ENCODE measurements at places on chromosomes 7 and 10.

DNA sequence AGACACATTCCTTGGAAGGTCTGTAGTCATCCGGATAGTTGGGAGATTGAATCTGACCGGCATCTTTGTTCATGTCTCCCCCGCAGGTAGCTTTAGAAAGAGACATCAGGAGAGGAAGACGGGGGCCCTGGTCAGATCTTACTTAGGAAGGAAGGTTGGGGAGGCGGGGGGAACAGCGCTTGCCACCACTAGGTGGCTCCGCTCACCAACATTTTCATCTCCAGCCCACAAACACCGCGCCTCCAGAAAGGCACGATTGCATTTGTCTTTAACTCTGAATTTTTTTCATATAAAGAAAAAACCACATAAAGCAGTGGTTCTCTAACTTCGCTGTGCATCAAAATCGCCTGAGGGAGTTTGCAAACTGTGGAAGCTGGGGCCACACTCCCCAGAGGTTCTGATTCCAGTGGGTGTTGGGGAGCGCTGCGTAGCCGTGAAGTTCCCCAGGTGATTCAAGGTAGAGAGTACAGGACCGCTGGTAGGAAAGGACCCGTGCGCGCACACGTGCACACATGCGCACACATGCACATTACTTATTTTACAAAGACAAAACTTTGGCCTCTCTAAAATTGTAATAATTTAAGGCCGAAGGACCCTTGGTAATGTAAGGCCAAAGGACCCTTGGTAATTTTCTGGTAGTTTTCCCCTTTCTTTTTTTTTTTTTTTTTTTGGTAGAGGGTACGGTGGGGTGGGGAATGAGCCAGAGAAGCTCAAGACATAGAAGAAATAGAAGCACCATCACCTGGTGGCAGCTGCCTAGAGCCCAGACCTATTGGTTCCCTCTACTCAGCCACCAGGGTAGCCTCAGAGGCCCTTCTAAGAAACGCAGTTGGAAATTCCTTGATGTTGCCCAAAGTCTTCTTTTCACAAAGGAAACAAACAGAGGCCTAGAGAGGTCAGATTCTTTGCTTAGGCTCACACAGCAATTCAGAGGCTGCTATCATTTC is 37.4 kb upstream of the OPALIN start:
- no peaks in the 10 kb centered on the region for H3K4me1 ChIP-seq
- H3K4me3 ChIP-seq: no peak overlapping the region
- no peak overlapping the region for H3K27ac ChIP-seq
- no peaks in the 10 kb centered on the region for H3K36me3 ChIP-seq

GRCh38 chr10:129057856-129058663 is 409.0 kb upstream of the MGMT start:
- no peaks in the 10 kb centered on the region for H3K36me3 ChIP-seq
- H3K4me3 ChIP-seq: no peak overlapping the region
- peaks cover 17% of the 10 kb centered on the region for H3K27me3 ChIP-seq
- peak; percentile 59 for DNase-seq

- no peak overlapping the region for H3K4me3 ChIP-seq
- no peaks in the 10 kb centered on the region for H3K27me3 ChIP-seq
- no peak for DNase-seq
- H3K36me3 ChIP-seq: no peaks in the 10 kb centered on the region
These were observed 341.6 kb downstream of the ABCA13 start for GRCh38 chr7:48512892-48513291.

- no peaks in the 10 kb centered on the region for H3K4me1 ChIP-seq
- no peak overlapping the region for H3K4me3 ChIP-seq
- H3K27ac ChIP-seq: no peak overlapping the region
- no peaks in the 10 kb centered on the region for H3K36me3 ChIP-seq
- DNase-seq: no peak
- H3K27me3 ChIP-seq: no peaks in the 10 kb centered on the region
These were observed 76.4 kb downstream of the DOCK4 start for GRCh38 chr7:112129655-112130323.

DNA sequence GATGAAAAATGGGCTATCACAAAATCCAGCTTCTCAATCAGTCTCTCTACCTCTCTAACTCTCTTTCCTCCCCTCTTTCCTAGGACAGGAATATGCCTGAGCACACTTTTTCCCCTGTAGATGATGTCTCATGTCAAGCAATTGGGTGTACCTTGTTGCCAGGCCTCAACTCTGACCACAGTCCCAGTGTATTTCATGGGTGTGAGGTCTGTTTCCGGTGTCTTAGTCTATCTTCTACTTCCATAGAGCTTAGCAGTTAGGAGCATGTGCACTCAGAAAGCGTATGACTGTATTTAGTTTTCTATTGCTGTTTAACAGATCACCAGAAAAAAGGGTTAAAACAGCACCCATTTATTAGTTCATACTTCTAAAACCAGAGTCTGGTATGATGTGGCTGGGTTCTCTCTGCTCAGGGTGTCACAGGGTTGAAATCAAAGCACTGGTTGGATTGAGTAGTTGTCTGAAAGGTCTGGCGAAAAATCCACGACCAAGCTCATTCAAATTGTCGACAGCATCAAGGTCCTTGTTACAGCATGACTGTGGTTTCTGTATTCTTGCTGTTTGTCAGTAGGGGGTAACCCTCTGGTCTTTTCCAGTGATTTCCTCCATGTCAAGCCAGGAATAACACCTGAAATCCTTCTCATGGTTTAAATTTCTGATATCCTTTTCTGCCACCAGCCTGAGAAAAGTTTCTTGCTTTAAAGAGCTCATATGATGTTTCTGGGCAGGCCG is 130.0 kb downstream of the THSD7A start:
- H3K4me3 ChIP-seq: no peak overlapping the region
- no peaks in the 10 kb centered on the region for H3K4me1 ChIP-seq
- H3K36me3 ChIP-seq: no peaks in the 10 kb centered on the region
- H3K27ac ChIP-seq: no peak overlapping the region
- no peak for DNase-seq

GRCh38 chr10:71687077-71687476 is 32.5 kb downstream of the C10orf105 start:
- DNase-seq: no peak
- no peaks in the 10 kb centered on the region for H3K36me3 ChIP-seq
- peaks cover 7% of the 10 kb centered on the region for H3K4me1 ChIP-seq
- no peak overlapping the region for H3K4me3 ChIP-seq
- H3K27ac ChIP-seq: no peak overlapping the region

- H3K27me3 ChIP-seq: no peaks in the 10 kb centered on the region
- H3K27ac ChIP-seq: no peak overlapping the region
- DNase-seq: peak; percentile 10
- no peaks in the 10 kb centered on the region for H3K36me3 ChIP-seq
- no peaks in the 10 kb centered on the region for H3K4me1 ChIP-seq
These were observed 63.3 kb downstream of the MRC1 start for GRCh38 chr10:17872191-17873091.

- H3K27ac ChIP-seq: peak overlapping the region; percentile 89
- peak overlapping the region; percentile 94 for H3K4me3 ChIP-seq
- no peaks in the 10 kb centered on the region for H3K27me3 ChIP-seq
- H3K36me3 ChIP-seq: no peaks in the 10 kb centered on the region
These were observed 2.4 kb downstream of the FAS start for GRCh38 chr10:88992921-88993524.

DNA sequence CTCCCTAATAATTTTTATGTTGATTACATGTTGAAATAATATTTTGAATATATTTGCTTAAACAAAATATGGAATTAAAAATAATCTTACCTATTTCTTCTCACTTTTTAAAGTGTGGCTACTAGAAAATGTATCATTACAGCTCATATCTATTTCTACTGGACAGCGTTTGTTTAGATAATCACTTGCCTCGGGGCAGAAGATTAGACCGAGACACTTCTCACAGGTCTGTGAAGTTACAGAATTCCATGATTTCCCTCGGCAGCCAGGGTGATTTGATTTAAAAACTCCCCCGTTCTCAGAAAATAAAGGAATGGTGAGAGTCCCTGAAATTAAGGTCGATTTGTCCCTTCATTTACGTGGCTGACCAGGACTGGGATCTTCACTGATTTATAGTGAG is 162.5 kb downstream of the DGKI start:
- H3K27me3 ChIP-seq: no peaks in the 10 kb centered on the region
- DNase-seq: no peak
- no peak overlapping the region for H3K27ac ChIP-seq
- H3K36me3 ChIP-seq: no peaks in the 10 kb centered on the region
- H3K4me1 ChIP-seq: no peaks in the 10 kb centered on the region
- no peak overlapping the region for H3K4me3 ChIP-seq

DNA sequence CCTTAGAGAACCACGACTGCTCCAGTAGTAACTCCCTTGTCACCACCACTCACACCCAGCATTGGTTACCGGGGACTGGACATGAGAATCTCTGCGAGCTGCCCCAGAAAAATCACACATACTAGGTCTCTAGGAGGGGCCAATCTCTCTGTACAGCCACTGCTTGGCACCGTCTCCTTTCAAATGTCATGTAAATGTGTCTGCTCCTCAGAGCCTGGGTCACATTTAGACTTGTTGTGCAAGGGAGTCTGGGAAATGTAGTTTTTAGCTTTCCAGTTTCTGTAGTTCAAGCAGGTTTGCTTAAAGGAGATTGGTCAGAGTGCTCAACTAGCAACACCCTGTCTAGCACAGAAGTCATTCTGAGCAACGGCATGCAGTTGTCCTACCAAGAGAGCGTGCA is 60.0 kb downstream of the CHN2 start:
- no peaks in the 10 kb centered on the region for H3K27me3 ChIP-seq
- H3K27ac ChIP-seq: no peak overlapping the region
- H3K4me3 ChIP-seq: no peak overlapping the region
- H3K36me3 ChIP-seq: no peaks in the 10 kb centered on the region

DNA sequence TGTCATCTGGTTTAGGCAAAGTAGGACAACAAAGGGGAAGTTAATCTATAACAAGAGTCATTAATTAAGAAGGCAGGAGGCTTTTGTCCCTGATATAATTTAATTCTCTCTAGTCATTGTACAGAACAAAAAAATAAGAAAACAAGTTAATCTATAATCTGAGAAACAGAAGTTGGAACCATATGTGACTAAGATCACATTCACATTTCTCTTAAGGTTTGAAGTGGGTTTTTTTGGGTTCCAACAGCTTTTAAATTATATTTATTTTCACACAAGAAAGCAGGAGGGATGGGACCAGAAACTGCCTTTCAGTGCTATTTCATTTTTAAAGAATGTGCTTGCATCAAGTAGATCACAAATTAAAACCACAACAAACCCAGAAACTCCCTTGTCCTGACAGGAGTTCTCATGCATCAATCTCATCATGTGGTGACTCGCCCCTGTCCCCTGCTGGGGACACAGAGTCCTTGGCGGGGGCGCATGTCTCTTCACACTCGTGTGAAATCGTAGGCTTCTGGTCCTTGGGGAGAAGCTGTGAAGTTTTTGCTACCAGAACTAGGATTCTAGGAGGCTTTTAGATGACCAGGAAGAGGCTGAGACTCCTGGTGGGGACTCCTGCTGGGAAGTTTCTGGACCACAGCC is 10.1 kb upstream of the OPN4 start:
- no peaks in the 10 kb centered on the region for H3K4me1 ChIP-seq
- H3K27me3 ChIP-seq: no peaks in the 10 kb centered on the region
- no peak for DNase-seq
- H3K4me3 ChIP-seq: no peak overlapping the region
- no peak overlapping the region for H3K27ac ChIP-seq

- no peak overlapping the region for H3K4me3 ChIP-seq
- H3K4me1 ChIP-seq: peaks cover 8% of the 10 kb centered on the region
- no peaks in the 10 kb centered on the region for H3K27me3 ChIP-seq
- H3K27ac ChIP-seq: no peak overlapping the region
- DNase-seq: no peak
- peaks cover 81% of the 10 kb centered on the region for H3K36me3 ChIP-seq
These were observed 6.0 kb downstream of the SSBP1 start for GRCh38 chr7:141744131-141744530.

DNA sequence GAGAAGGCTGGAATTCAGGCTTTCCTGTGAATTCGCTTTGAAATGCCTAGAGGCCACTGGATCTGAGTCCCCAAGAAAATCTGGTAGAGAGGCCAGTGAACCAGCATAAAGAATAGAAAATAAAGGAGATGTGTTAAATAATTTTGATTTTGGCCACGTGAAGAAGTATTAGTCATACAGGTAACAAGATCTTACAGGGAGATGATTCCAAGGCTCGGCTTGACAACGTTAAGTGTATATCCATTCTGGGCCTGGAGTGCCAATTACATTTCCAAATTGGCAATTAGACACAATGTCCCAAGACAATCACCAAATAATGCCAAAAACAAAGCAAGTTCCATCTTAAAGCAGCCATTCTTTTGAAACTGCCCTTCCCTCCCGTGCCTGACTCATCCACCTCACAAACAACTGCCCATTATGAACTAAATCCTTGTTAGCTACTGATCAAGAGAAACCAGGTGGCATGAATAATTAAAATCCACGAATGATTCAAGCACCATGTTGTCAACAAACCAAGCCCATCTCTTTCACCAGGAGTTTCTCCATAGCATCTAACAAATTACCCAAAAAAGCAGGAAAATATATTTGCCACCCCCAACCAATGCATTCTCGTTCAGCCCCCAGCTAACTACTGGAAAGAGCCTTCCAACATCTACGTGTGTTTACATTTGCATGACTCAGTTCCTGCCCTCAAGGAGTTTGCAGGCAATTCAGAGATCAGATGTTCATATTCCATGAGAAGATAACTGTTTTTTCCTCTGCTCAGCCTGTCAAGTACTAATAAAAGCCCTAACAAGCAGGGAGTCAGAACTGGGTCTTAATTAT is 8.5 kb downstream of the KCNMA1 start:
- H3K4me3 ChIP-seq: no peak overlapping the region
- no peaks in the 10 kb centered on the region for H3K27me3 ChIP-seq
- no peaks in the 10 kb centered on the region for H3K36me3 ChIP-seq
- no peak for DNase-seq
- no peak overlapping the region for H3K27ac ChIP-seq

- no peak for DNase-seq
- no peaks in the 10 kb centered on the region for H3K27me3 ChIP-seq
- peaks cover 3% of the 10 kb centered on the region for H3K36me3 ChIP-seq
- no peak overlapping the region for H3K4me3 ChIP-seq
- H3K27ac ChIP-seq: no peak overlapping the region
These were observed 11.1 kb upstream of the MSS51 start for GRCh38 chr10:73444457-73444856.

DNA sequence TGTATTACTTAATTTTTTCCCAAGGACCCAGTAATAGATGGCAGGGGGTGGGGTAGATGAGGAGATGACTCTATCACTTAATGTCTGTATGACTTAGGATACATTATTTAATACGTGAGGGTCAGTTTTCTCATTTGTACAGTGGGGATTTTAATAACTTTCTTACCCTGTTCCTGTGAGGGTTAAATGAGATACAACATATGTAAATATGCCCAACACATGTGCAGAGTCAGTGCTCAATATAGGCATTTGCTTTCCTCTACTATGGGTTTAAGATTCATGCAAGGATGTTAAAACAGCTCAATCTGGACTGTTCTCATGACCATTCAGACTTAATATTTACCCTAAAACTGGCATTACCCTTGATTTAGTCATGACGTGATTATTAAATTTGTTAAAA is 31.2 kb downstream of the ST7 start:
- no peak overlapping the region for H3K4me3 ChIP-seq
- H3K27ac ChIP-seq: no peak overlapping the region
- H3K27me3 ChIP-seq: no peaks in the 10 kb centered on the region

- no peak for DNase-seq
- no peaks in the 10 kb centered on the region for H3K27me3 ChIP-seq
- H3K27ac ChIP-seq: no peak overlapping the region
- no peak overlapping the region for H3K4me3 ChIP-seq
These were observed 1.7 kb downstream of the MBL2 start for GRCh38 chr10:52770904-52771303.

GRCh38 chr7:110881721-110882120 is 209.2 kb upstream of the LRRN3 start:
- no peak overlapping the region for H3K27ac ChIP-seq
- no peaks in the 10 kb centered on the region for H3K36me3 ChIP-seq
- no peaks in the 10 kb centered on the region for H3K4me1 ChIP-seq
- no peak overlapping the region for H3K4me3 ChIP-seq

GRCh38 chr10:101073631-101074030 is 11.8 kb downstream of the KAZALD1 start:
- no peaks in the 10 kb centered on the region for H3K4me1 ChIP-seq
- peaks cover 52% of the 10 kb centered on the region for H3K27me3 ChIP-seq
- H3K4me3 ChIP-seq: no peak overlapping the region
- no peak overlapping the region for H3K27ac ChIP-seq
- DNase-seq: no peak
- H3K36me3 ChIP-seq: no peaks in the 10 kb centered on the region

Measured in T-cell (primary cell).